Left renal pelvis (tissue), 4 donors: ENCODE measurements at places on chromosomes 2 and 18. TPM values are rescaled to one million over a fixed set of nuclear protein-coding genes. Genes with fewer than 3 reads are reported as not detected.

DNA sequence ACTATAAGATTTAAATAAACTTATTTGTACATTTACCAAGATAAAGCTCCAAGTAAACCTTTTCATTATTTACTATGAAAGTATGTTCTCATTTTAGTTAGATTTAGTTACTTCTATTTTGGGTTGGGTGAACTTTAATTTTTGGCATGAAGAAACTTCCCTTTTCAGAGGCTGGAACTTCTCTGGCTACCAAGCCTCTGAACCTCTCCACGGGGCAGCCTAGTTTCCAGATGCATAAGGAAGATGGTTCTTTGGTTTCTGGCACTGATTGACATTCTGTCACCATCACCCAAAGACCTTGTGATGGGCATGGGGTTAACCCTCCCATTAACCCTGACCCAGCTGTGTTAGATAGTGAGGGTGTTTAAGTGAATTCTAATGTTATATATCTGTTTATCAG lies 17.1 kb downstream of the PSD4 start:
- no peak for DNase-seq

GRCh38 chr2:204258890-204259289 lies 286.4 kb upstream of the PARD3B start:
- DNase-seq = no peak

DNA sequence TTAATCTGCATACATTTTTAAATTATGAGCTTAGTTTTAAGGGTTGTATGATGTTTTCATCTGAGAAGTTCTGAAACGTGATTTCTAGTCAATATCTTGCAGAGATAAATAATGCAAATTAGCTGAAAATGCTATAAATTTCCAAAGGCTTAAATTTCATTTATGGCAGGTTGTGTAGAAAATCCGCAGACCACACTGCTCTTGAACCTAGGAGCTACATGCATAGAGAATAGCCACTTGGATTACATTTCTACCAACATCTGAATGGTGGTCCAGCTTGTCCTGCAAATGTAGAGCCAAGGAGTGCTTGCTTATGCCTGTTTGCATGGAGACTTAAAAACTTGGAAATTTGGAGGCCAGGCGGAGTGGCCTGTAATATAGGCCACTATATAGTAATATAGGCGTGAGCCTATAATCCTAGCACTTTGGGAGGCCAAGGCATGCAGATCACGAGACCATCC lies 6.8 kb downstream of the MAT2A start:
- DNase-seq = no peak

GRCh38 chr2:226508005-226508404 lies 291.6 kb downstream of the IRS1 start:
- DNase-seq = no peak

DNA sequence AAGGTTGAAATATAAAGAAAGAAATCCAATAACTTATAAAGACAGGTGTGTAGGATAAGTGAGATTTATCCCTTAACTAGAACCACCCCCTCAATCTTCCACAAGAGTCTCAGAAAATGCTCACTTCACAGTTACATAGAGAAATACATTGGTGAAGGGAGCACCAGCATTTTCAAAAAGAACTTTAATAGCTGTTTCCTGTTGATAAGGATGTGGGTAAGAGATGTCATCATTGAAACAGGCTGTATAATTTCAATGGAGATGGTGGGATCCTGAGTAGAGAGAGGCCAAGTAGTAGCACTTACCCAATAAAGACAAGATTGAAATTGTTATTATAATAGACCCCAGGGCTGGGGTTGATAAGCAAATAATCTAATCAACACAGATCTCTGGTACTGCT lies 162.2 kb upstream of the TACR1 start:
- DNase-seq = no peak

ABCG8 gene
- 1.2 TPM for polyA plus RNA-seq

DNA sequence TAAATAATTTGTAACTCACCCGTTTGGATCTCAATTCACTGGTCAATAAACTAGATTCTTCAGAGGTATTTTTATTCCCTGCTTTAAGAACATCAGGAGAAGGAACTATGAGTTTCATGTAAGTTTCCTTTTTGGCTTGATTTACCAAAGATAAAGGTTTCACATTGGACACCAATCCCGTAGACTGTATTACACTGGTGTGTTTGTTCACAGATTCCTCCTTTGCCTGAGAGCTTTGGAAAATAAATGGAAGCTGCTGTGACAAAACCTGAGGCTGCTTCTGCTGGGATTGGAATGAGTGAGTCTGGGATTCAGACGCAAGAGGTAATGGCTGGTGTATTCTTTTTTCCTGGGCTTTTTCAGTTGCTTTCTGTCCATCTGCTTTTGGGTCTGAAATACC lies 151.8 kb upstream of the WDSUB1 start:
- DNase-seq = no peak

CNDP1 gene
- polyA plus RNA-seq = 1.6 TPM

- DNase-seq = no peak
Observed at GRCh38 chr2:26483516-26483915, 5.6 kb upstream of the OTOF start.

PGAP1 gene
- 33.9 TPM for polyA plus RNA-seq

DNA sequence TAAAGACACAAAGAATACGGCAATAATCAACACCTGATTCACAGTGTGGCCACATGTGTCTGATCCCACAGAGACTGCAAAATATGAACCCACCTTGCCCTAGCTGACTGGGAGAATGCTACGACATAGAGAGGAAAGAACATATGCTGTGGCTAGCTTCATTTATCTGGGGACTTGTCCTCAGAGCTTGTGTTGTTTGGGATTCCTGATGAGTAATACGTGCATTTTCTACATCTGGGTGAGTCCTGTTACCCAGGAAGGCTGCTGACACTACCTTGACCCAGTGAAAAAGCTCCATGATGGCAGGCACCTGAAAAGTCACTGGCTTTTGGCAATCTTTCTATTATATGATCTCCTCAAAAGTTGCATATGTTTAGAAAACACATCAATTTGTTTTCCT lies 427.7 kb upstream of the LYPD1 start:
- no peak for DNase-seq

DNA sequence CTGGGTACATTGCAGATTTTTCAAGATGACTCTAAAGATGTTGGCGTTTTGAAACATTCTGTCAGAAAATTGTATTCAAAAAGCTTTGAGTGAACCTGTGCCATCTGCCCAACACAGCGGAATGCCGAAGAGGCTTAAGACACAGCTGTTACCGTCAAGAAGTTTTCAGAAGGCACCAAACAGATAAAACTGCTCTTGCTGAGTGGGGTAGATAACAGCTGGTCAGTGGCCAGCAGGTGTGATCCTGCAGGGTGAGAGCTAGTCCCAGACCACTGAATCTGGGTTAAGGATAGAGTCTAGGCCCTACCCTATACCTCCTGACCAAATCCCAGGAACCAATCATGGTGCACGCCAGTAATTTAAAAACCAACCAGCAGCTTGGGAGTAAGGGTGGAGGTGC lies 60.5 kb upstream of the B3GNT7 start:
- DNase-seq = no peak

GRCh38 chr18:59671551-59671950 lies 25.7 kb downstream of the CCBE1 start:
- DNase-seq = no peak

DNA sequence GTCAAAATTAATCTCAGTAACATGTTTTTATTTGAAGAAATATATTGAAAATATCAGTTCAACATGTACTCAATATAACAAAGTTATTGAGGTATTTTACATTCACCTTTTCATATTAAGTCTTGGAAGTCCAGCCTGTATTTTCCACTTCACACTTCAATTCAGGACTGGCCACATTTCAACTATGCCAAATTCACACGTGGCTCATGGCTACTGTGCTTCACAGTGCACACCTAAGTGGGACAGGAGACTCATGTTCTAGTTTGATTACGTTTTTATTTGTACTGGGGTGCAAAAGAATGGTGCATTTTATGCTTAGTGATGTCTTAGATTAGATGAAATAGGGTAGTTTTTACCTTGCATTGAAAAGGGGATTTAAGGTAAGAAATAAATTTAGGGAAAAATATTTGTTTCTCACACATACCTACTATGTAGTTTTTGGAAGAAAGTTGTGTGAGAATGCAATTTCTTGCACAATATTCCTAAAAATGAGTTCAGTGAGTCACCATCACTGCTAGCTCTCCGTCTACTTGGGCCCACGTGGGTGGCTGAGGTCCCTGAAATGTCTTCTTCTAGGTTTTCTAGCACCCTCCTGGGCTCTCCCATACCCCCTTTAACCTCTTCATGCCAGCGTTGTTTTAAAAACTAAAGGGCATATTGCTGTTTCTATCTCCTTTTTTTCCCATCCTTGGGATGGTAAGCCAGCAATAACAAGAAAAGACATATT lies 87.0 kb downstream of the ST6GAL2 start:
- no peak for DNase-seq

DNA sequence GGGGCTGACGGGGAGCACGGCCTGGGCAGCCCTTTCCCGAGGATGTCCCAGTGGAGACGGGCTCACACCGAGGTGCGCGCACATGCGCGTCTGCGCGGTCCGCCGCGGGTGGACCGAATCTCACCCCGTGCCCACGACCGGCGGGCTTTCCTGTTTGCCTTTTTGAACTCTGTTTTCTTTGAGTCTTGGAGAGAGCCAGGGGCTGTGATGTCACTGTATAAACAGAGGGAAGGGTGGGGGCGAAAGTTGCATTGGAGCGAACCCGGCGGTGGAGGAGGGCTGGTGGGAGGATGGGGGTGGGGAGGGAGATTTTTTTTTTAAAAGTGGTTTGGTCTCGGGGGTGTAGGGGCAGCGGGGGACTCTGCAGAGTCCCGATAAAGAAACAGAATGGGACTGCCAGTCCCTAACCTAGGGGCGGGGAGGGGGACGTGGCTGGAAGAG lies 141.2 kb upstream of the CTAGE1 start:
- no peak for DNase-seq

DNA sequence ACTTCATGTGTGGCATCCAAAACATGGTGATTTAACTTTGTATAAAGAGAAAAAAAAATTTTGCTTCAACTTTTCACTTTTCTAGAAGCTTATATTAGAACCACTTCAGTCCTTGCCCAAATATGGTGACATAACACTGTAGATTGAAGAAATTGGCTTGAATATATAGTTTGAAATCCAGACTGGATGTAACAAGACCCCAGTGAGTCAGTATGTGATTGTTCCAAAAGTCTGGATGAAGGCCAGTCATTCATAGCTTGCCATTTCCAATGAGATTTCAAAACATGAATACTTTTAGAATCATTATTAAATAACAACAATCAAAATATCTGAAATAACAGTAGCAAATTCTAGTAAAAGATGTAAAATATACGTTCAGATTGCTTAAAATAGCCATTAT lies 104.8 kb upstream of the FN1 start:
- DNase-seq = no peak

GRCh38 chr2:36544638-36545338 lies 53.2 kb downstream of the FEZ2 start:
- no peak for DNase-seq

- DNase-seq = no peak
Observed at GRCh38 chr18:9337873-9338272, 3.3 kb downstream of the TWSG1 start.

DNA sequence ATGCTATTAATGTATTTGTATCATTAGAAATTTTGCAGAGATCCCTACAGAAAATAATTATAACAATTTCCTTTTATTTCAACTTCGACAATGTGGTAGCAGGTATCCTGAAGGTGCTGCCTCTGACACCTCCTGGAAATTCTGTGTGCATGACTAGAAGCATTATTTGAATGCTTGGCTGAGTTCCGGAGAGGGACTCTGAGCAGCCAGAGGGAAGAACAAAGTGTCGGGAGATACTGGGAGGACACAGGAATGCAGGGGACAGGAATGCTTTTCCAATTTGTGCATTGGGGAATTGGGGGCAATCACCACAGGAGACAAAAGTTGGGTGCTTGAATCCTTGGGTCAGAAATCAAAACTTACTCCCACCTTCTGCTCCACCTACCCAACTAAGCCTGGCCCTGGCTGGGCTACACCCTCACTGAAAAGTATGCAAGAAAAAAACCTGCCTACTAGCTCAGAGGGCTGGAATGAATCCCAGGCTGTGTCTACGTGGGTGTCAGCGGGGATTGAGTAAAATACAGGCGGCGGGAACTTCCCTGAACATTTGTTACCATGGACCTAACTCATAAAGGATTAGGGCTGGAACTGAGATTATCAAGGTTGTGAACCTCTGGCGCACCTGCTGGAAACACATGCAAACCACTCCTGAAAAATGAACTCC lies 299.3 kb downstream of the SOX11 start:
- DNase-seq = no peak

AQP12B gene
- polyA plus RNA-seq = 2.5 TPM

DNA sequence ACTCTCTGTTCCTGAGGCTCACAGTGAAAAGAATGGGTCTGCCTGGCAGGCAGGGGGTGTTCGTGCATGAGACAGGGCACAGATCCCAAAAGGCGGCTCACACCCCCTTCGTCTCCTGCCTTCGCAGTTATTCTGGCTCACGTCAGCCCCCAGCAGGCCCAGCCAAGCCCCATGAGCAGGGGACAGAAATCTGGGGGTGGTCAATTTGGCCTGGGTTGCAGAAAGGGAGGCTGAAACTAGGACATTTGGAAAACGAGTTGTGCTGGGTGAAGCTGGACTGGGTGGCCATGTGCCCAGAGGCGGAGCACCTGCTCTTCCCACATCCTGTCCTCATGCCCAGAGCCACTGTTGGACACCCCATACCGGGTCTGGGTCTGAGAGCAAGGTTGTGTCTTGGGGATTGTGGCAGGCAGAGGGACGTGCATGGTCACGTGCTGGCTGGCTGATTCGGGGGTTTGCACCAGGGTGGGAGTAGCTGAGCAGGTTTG lies 99.0 kb upstream of the MCFD2 start:
- no peak for DNase-seq

- no peak for DNase-seq
Observed at GRCh38 chr18:50099725-50100407, 95.1 kb downstream of the MYO5B start.

DNA sequence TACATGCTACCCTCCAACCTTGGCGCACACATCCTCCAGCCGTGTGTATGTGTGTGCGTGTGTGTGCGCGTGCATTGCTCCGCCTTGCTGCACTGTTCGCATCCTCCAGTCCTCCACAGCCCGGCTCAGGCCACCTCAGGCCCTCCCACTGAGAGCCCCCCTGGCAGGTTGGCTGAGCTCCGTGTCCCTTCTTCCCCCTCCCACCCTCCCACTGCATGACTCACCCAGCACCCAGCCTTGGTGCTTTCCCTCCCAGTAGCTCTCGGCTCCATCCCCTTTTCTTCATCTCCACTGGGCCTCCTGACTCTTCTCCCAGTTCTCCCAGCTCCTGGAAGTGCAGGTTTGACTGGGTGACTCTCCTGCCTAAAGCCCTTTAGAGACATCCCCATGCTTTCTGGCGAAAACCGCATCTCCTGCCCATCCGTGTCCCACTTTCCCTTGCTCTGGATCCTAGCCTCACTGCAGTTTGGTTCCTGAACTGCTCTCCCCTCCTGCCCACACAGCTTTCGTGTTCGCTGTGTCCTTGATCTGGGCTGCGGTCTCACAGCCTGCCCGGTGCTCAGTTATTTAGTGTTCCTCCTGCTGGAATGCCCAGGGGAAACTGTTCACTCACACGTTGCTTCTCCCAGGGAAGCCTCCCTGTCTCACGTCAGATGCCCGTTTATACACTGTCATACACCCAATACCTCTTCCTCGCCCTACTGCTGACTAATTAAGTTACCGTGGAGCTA lies 4.9 kb downstream of the TMEM177 start:
- DNase-seq = no peak
